ENCODE measurements at places on chromosomes 6 and 20. TPM values are rescaled to one million over a fixed set of nuclear protein-coding genes. Genes with fewer than 3 reads are reported as not detected.

DNA sequence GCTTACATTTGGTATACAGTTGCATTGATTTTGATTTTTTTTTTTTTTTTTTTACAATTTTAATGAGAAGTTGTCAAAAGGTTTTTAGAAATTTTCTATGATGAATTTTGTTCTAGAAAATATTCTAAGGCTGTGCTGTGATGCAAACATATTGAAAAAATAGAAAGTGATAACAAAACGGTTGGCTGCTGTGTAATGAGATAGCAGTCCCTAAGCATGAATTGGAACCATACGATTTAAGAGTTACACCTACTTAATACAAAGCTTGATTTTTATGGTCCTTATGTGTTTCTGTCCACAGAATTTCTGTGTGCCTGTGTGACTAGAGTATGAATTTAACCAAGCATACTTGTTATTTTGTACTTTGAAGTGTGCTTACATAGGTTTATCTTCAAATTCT, 12.1 kb downstream of the HIVEP1 start:
- DNase-seq, result no peak
- H3K36me3 ChIP-seq, result peaks cover 14% of the 10 kb centered on the region
- H3K4me1 ChIP-seq, result peaks cover 35% of the 10 kb centered on the region
- no peak overlapping the region for H3K4me3 ChIP-seq
- H3K27me3 ChIP-seq, result no peaks in the 10 kb centered on the region

GRCh38 chr20:37649676-37650370, 44.0 kb upstream of the CTNNBL1 start:
- no peak overlapping the region for H3K27ac ChIP-seq
- H3K27me3 ChIP-seq, result peaks cover 17% of the 10 kb centered on the region
- H3K4me1 ChIP-seq, result no peaks in the 10 kb centered on the region
- no peak for DNase-seq

Gene ZSCAN23
- 1.5 TPM for total RNA-seq

- H3K36me3 ChIP-seq, result no peaks in the 10 kb centered on the region
- no peak overlapping the region for H3K4me3 ChIP-seq
- no peak overlapping the region for H3K27ac ChIP-seq
- H3K4me1 ChIP-seq, result no peaks in the 10 kb centered on the region
- DNase-seq, result no peak
Measured at GRCh38 chr6:154427446-154427845, 70.8 kb upstream of the IPCEF1 start.

DNA sequence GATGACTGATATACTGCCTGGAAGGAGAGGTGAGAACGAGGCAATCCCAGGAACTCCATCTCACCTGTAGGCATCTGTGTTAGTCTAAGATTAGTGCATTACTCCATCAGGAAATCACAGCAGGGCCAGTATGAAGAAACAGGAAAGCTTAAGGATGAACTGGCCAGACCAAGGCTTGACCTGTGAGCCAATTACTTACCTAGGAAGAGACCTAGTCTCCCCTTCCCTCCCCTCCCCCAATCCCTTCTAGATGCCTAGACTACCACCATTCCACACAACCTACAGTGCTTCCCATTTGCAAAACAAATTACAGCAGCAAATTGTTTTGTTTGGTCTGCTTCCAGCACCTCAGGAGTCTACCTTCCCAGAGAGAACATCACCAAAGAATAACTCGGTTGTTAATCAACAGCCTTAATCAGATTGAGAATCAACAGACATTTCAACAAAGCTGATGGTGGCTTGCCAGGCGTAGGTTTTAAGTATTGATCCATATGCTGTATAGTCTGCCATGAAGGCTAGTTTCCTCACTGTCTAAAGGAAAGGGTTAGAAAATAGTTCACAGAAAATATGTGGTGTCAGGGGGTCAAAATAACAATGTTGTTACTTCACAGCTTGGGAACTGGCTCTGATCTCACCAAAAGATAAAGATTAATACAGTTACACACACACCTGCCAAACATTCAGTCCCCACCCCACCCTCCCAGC, 10.1 kb downstream of the PKHD1 start:
- no peak overlapping the region for H3K27ac ChIP-seq
- H3K4me3 ChIP-seq, result no peak overlapping the region
- no peaks in the 10 kb centered on the region for H3K4me1 ChIP-seq
- H3K36me3 ChIP-seq, result no peaks in the 10 kb centered on the region

Gene MOXD1
- 0.70 TPM for total RNA-seq

GRCh38 chr6:63352069-63352543, 32.3 kb upstream of the LGSN start:
- peak overlapping the region; percentile 78 for H3K4me3 ChIP-seq
- no peaks in the 10 kb centered on the region for H3K27me3 ChIP-seq
- DNase-seq, result no peak

Gene POM121L2
- not detected for total RNA-seq

- no peak overlapping the region for H3K27ac ChIP-seq
- no peaks in the 10 kb centered on the region for H3K4me1 ChIP-seq
- peaks cover 18% of the 10 kb centered on the region for H3K27me3 ChIP-seq
- H3K36me3 ChIP-seq, result no peaks in the 10 kb centered on the region
- DNase-seq, result no peak
- H3K4me3 ChIP-seq, result no peak overlapping the region
Measured at GRCh38 chr6:3473773-3474172, 16.9 kb upstream of the SLC22A23 start.

DNA sequence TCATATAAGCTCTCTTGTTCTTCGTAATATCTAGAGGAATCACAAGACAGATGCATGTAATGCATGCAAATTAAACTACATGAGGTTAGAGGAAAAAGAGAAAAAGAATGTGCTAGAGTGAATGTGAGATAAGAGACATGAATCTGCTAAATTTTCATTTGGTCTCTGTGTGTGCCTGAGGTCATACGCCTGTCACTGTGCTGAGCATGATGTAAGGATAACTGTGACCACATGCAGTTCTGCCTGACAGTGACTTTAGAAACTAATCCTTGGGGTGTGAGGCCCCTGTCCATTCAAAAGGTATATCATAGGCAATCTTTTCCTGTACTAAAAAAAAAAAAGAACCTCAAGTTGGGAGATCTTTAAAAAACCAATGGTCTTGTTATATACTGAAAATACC, 70.6 kb downstream of the SHPRH start:
- H3K4me3 ChIP-seq, result no peak overlapping the region
- H3K27ac ChIP-seq, result no peak overlapping the region
- DNase-seq, result no peak
- peaks cover 29% of the 10 kb centered on the region for H3K36me3 ChIP-seq

GRCh38 chr6:5937169-5937909, 69.4 kb downstream of the NRN1 start:
- no peak overlapping the region for H3K4me3 ChIP-seq
- no peak overlapping the region for H3K27ac ChIP-seq
- no peaks in the 10 kb centered on the region for H3K36me3 ChIP-seq
- no peak for DNase-seq

DNA sequence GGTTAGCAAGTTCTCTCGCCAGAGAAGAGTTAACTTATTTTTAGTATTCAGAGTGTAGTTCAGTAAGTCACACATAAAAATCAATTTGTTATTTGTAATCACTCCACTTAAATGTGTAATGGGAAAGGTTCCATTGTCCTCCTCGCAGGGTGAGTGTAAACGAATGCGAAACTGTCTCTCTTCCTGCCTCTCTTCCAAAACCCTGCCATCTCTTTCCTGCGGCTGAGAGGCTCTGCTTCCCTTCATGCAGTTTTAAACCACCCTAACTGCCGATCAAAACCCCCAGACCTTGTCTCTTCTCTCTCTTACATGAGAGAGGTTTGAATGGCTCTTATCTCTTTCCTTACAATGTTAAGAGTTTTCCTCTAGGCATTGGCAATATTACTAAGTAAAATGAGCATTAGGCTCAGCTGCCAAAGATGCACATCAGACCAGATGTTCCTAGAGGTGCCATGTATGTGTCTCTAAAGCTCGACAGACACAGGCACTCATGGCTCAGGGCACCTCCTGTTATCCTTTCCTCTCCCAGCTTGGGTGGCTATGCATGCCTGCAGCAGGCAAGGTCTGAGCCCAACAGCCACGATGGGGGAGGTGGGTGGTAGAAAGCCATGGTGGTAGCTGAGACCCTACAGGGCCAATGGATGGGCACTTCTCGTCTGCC, 91.2 kb downstream of the JARID2 start:
- H3K4me3 ChIP-seq, result peak overlapping the region; percentile 53
- H3K27me3 ChIP-seq, result no peaks in the 10 kb centered on the region
- DNase-seq, result no peak
- peak overlapping the region; percentile 39 for H3K27ac ChIP-seq

DNA sequence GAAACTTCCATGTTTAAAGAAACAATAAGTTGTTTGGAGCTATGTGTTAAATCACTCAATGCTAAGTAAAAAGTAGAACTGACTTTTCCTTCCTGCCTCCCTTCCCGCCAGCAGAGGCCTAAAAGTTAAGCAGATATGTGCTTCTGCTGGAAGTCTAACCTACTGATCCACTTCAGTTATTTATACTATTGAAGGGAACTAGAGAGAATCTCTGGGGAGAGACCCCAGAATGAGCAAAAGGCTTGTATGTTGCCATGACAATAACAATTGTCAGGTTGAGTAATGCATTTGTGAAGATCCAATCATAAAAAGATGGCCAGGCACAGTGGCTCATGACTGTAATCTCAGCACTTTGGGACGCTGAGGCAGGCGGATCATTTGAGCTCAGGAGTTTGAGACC, 24.7 kb downstream of the MGME1 start:
- H3K27ac ChIP-seq, result peak overlapping the region; percentile 4
- H3K4me1 ChIP-seq, result peaks cover 23% of the 10 kb centered on the region
- H3K27me3 ChIP-seq, result no peaks in the 10 kb centered on the region
- H3K36me3 ChIP-seq, result no peaks in the 10 kb centered on the region

Gene INSM1
- not detected for total RNA-seq

GRCh38 chr6:15776458-15776980, 113.7 kb upstream of the DTNBP1 start:
- no peak overlapping the region for H3K27ac ChIP-seq
- peak overlapping the region; percentile 43 for H3K4me3 ChIP-seq
- H3K36me3 ChIP-seq, result no peaks in the 10 kb centered on the region

Gene BMP7
- not detected for total RNA-seq

GRCh38 chr6:130190701-130191690, 31.8 kb downstream of the SAMD3 start:
- no peaks in the 10 kb centered on the region for H3K36me3 ChIP-seq
- peaks cover 80% of the 10 kb centered on the region for H3K4me1 ChIP-seq
- H3K27ac ChIP-seq, result peak overlapping the region; percentile 93
- peak overlapping the region; percentile 54 for H3K4me3 ChIP-seq
- DNase-seq, result no peak
- no peaks in the 10 kb centered on the region for H3K27me3 ChIP-seq
